ENCODE measurements at places on chromosomes 16 and 17.

- no peak for DNase-seq
Observed at GRCh38 chr17:70268383-70268782, 99.1 kb downstream of the KCNJ2 start.

DNA sequence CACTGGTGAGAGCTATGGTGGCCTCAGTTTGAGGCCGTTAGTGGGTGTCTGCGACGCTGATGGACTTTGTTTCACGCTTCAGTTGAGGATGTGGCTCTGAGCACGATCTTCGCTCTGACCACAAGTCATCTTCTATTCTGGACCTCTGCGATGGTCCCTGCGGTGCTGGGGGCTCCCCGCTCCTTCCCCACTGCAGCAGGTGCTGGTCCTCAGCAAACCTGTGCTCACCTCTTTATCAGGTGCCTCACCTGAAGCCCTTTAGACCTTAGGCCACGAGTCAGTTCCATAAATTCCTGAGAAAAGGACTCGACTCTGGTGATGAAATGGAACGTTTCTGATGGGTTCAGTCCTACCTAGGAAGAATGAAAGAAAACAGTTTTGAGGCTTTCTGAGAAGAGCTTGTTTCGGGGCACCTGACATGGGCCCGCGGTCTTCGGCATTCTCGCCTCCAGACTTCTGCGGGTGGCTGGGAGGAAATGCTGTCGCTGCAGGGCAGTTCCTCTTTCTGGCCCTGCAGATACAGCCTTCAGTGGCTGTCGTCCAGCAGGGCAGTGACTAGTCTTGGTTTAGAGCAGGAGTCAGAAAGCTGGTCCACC is 4.7 kb downstream of the KCTD5 start:
- peak; percentile 87 for DNase-seq

GRCh38 chr16:85851034-85851785 is 47.8 kb upstream of the IRF8 start:
- no peak for DNase-seq

DNA sequence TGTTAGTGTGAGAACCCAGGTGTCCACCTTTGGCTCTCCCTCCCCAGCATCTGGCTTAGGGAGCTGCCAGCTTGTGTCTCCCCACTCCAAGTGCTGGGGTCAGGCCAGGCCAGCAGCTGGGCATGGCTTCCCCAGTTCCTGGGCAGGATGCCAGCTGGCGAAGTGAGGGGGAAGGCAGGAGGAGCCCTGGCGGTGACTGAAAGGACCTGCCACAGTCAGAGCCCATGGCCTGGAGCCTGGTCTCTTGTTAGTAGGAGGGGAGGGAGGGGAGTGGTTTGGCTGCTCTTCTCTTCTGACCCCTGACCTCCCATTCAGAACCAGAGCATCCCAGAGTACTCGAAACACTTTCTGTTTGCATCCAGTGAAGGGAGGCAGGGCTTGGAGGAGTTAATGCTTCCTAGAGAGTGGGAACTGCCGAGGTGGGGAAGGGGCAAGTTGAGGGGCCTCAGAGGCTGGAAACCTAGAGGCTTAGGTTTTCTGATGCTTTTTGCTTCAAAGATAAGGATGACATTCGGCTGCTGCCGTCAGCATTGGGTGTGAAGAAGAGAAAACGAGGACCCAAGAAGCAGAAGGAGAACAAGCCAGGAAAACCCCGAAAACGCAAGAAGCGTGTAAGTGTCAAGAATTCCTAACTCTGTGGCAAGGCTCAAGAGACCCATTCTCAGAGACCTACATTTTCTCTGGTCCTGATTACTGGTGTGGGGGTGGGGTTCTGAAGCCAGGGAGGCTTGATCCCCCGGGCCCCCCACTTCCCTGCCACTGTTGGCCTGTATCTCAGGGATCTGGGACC is 772 bp downstream of the CHD3 start:
- peak; percentile 97 for DNase-seq

DNA sequence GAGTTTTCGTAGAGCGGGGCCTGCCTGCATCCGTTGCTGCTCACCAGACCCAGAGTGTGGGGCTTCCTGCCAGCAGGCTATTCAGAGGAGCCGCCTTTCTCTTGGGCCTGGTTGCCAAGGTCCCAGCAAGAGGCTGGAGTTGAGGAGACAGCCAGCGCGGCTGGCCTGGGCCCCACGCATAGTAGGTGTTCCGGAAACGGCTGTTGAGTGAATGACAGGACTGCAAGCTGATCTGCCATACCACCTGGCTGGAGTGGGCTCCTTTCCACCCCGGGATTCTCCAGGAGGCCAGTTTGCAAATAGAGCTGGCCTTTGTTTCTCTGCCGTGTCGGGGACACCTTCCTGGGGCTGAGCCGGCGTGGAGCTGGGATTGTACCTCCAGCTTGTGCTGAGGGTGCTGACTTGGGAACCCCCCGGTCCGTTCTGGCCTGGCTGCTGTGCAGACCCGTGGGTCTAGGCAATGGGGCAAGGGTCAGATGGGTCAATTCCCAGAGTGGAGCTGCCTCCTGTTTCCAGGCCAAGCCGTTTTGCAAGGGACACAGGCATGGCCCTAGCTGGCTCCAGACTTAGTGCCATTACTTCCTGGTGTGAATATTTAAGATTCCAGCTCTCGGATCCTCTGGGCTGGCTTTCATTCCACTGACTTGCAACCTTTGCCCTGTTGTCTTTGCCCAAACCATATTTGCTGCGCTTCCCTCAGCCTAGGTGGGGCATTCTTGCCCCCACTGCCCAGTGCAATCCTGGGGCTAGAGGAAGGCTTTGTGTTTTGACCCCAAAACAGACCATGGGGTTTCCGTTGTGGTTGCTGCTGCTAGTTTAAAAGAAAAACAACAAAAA is 68.8 kb downstream of the CMIP start:
- DNase-seq, result peak; percentile 50

GRCh38 chr16:20867585-20867984 is 32.6 kb downstream of the DCUN1D3 start:
- no peak for DNase-seq

- DNase-seq, result no peak
Observed at GRCh38 chr16:24257958-24258357, 1.8 kb downstream of the CACNG3 start.

- no peak for DNase-seq
Observed at GRCh38 chr16:8583199-8583598, 7.1 kb downstream of the TMEM114 start.

DNA sequence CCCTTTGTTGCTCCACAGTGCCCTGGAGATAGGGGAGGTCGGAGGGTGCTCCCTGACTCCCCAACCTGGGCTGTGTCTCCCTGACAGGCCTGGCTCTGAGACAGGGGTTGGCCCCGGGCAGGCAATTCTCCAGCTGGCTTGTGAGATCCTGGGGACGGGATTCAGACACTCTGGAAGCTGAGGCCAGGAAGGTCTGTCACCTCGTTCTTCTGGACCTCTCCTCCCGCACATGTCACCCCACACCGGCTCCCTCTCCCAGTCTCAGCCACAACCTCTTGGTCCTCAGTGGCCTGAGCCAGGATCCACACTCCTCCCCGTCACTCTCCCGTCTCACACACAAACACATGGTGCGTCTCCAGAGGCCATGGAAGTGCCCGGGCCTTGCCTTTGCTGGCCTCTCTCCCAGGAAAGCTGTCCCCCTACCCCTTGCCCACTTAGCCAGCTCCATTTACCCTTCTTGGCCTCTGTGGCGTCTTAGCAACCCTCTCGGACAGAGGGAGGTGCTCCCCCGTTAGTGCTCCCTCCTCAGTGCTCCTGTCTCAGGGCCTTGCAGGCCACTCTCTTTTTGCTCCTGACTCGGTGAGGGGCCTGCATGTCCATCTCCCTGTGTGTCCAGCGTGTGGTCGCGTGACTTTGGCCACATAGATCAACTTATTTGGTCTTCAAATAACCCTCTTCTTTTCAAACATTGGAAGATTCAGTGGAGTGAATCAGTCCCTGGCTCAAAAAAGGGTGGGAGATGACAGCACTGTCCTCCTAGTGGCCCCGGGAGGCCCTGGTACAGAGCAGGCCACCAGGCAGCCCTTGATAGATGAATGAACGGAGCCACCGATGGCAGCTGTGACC is 747 bp downstream of the ADGRG3 start:
- DNase-seq, result no peak

GRCh38 chr16:17258848-17259713 is 211.7 kb downstream of the XYLT1 start:
- DNase-seq, result no peak

DNA sequence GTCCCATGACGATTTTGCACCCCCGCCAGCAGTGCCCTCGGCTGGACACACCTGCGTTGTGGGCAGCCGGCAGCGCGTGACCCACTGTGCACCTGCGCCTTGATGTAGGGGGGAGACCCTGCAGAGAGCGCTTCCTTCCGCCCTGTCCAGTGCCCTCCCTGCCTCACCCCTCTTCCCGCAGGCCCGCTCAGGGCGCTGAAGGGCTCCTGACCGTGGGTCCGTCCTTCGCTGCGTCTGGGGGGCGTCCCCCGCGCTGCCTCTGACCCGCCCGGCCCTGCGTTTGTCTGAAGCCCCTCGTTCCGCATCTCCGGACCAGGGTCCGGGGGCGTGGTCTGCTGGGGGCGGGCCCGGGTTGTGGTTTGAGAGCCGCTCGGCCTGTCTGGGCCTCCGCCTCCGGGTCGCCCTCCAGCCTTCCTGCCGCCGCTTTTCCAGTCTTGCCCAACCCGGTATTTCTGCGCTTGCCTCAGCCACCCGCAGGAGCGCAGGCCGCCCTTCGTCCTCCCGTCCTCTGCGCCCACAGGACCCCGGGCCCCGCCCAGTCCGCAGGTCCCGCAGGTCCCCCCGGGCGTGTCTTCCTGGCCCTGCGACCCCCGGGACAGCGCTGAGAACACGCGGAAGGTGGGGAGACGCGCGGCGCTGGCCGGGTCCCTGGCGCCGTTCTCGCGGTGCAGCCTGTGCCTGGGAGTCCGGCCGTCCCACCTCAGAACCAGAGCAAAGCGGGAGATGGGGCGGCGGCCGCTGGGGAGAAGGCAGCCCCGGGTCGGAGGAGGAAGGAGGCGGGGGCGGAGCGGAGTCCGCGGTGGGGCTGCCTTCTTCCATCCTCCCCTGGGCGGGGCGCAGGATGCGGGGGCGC is 4.0 kb upstream of the IL17C start:
- DNase-seq, result peak; percentile 69

DNA sequence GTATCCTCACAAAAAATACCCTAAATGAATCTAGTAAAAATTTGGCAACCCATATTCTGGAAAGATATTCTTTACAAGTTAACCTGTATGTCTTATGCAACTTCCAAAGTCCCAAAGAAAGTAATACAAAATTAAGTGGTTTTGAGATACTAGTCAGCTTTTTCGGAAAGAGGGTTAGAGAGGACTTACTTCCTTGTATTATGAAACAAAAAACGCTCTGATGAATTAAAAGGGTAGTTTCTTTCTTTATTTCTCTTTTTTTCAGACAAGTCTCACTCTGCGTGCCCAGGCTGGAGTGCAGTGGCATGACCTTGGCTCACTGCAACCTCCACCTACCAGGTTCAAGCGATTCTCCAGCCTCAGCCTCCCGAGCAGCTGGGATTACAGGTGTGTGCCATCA is 51.6 kb downstream of the KANSL1 start:
- no peak for DNase-seq

Measured in hematopoietic multipotent progenitor cell treated with erythropoietin and hydrocortisone succinate and interleukin-3 and kit ligand, for 6 days (in vitro differentiated cells).